Activated CD4-positive, alpha-beta T cell treated with anti-CD3 and anti-CD28 coated beads for 48 hours (primary cell): ENCODE measurements at places on chromosomes 16 and 17.

DNA sequence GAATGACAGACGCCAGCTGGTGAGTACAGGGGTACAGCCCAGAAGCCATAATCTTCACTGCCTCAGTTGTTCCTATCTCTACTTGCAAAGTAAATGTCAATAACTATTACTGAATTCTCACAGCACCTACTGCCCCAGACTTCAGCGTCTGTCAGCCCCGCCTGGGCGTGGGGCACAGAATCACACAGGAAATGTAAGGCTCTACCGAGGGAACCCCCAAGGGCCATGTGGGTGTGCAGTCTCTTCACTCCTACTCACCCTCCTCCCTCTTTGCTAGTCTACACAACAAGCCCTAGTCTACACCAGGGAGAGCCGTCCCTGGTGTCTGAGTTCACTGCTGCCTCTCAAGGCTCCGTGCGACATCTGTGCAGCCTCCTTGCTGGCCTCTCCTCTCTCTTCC lies 4.5 kb downstream of the NPTX1 start:
- DNase-seq: no peak

GRCh38 chr17:30520436-30520835 lies 43.2 kb downstream of the GOSR1 start:
- no peak for DNase-seq

DNA sequence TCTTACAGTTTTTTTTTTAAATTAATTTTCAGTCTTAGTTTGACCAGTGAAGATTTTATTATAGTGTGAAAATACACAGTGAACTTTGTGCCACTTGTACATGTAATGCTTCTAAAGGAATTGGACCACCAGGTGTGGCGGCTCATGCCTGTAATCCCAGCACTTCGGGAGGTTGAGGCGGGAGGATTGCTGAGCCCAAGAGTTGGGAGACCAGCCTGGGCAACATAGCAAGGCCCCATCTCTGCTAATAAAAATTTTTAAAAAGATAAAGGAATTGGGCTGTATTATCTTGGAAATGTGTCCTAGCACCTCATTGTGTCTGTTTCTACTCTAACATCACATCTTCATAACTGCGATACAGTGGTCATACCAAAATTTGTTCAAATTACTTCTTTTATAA lies 3.8 kb downstream of the IST1 start:
- no peak for DNase-seq

DNA sequence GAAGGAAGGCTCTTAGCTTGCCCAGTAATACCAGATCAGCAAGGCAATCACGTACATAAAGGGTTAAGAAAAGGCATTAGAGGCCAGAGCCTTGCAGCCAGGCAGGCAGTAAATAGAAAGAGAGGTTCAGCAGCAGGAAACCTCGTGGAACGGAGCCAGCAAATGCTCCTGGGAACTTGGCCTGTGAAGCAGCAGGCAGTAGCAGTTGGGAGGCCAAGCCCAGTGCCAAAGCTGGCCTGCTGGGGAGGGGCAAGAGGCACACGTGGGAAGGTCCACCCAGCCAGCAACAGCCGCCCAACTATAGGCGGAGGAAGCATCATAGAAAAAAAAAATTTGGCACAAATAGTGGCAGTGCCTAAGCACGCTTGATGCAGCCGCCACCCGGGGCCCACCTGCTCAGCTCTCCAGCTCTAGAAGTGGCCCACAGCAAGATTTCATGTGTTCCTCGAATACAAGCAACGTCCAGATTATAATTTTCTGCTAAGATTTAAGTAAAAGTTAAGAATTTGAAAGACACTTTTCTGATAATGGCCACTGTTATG lies 2339.5 kb downstream of the TP53TG3F start:
- DNase-seq: no peak

- no peak for DNase-seq
Measured at GRCh38 chr17:66542129-66542966, 239.9 kb downstream of the PRKCA start.

- peak; percentile 81 for DNase-seq
Measured at GRCh38 chr17:58006560-58006923, 504 bp downstream of the SRSF1 start.

DNA sequence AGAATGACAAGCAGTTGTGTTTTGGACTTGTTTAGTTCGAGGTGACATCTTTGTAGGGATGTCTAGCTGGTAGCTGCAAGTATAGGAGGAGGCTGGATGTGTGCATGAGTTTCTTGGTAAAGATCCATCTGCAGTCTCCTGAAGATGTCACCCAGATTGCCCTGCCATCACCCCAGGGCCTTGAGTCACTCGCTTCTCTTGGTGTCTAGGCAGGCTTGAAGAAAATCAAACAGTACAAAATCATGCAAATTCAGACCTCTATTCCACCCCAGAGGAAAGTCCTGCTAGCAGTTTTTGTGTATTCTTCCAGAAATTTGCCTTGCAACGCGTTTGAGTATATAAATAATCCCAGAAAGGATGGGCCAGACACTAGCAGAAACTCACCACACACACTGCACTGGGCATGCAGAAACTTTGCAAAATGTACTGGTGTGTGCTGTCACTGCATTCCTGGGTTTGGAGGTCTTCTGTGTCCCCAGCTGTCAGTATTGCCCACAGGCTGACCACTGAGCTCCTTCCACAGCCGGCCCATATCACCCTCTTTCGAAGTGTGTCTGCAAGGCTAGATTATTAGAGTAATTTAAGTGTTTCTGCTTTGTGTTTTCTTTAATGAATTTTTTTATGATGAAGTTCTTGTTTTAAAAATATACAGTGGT lies 51.5 kb downstream of the TENT4B start:
- no peak for DNase-seq

- DNase-seq: peak; percentile 71
Measured at GRCh38 chr17:29615048-29615385, 7.7 kb downstream of the CORO6 start.

GRCh38 chr17:19270704-19271611 lies 33.8 kb downstream of the EPN2 start:
- DNase-seq: no peak

DNA sequence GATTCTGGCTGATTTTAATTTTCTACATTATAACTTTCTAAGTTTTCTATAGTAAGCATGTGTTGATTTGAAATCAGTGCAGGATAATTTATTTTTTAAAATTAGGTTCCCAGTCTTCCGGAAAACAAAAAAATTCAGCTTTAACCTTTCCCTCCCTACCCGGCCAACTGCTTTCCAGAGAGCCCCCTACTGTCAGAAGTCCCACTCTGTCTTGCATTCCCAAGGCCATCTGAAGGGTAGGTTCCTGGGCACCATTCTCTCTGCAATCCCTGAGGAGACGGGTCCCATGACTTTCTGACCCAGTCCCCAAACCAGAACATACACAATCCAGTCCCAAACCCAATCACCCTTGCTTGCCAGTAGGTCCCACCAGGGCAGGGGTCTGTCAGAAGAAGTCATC lies 200.3 kb downstream of the CYLD start:
- DNase-seq: no peak

DNA sequence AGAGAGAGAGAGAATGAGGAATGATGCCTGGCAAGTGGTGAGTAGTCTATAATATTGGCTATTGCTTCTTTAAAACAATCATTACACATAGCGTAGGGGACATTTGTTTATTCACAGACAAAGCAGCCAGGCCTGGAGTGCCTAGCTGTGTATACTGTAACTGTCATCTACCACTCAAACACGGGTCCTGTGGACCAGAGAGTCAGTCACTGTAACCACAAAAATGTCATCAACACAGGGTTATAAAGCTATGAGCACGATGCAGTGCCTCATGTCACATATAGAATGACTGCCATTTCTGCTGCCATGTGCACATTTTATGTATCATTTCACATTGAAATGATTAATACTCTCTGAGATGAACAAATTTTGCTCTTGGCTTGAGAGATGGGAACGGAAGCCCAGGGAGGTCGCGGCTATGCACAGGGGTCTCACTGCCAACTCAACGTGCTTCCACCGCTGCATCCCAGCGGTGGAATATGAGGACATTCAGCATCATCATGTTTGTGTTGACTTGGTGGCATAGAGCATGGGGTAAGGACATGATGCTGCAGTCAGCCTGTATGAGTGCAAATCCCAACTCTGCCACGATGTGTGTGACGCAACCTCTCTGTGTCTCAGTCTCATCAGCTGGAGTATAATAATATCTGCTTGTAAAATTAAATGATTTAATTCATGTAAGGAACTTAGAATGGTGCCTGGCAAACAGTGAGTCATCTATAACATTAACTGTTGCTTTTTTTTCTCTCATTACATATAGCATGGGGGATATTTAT lies 3.3 kb downstream of the MT1H start:
- DNase-seq: no peak

DNA sequence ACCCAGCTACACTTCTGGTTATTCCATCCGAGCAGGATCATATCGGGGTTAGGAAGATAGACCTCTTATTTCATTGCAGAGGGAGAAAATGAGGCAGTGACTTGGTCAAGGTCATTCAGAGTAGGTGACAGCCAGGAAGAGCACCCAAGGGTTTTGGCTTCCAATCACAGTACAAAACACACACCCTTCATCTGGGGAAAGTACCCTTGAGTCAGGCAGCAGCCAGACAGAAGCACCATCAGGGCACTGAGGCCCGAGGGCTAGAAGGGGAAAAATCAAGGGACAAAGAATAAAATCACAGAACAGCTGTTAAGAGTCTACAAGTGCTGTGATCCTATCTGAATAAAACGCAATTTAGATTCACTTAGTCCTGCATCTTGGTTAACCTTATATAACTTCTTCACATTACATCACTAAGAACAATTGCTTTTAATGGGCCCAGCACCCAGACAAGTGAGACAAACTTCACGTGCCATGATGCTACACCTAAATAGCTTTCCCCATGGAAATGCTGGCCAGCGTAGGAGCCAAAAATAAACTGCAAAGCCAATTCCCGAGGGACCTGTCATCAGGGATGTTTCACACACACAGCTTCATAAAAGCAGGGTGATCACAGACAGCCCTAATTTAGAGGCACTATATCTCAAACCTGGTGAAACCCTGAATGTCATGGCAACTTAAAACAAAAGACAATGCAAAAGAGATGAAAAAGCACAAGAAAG lies 4.9 kb downstream of the UBE2O start:
- DNase-seq: peak; percentile 37

- DNase-seq: no peak
Measured at GRCh38 chr17:19747829-19748806, at the start of gene ALDH3A1. TSS of gene ALDH3A1 (minus strand) at chr17:19748298. CDS start at chr17:19745129, 3,169 bp downstream.

DNA sequence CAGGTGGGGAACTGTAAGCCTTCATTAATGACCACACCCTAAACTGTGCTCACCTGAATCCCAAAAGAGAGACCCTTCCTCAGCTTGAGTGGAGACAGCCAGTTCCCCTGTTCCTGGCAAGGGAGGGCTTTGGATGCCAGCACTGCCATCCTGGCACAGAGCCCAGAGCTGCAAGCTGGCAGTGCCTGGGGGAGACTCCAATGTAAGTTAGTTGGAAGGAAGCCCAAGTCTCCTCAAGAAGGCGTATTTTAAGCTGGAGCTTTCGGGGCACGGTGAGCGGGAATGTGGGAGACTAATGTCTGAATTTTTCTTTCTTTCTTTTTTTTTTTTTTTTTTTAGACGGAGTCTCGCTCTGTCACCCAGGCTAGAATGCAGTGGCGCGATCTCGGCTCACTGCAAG lies 4.7 kb downstream of the CDC42EP4 start:
- no peak for DNase-seq
